ENCODE measurements at places on chromosomes 3 and 15. TPM values are rescaled to one million over a fixed set of nuclear protein-coding genes. Genes with fewer than 3 reads are reported as not detected.

GRCh38 chr3:153897842-153898241 is 223.3 kb upstream of the ARHGEF26 start:
- DNase-seq, result no peak

DNA sequence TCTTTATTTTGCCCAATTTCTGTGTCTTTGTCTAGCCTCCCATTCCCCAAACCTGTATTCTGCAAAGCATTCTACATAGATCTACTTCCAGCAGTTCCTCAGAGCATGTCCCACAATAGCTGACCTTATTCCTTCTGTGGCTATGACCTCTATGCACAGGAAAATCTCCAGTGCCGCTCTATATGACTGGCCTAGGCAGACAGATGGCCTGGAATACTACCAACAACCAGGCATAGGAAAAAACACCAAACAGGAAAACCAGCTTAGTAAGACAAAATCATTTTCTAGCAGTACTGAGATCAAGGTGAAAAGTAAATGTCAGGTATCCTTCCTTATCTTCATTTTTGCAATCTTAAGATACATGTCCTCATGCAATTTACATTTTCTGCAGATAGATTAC is 1115.0 kb downstream of the IGSF11 start:
- no peak for DNase-seq

- DNase-seq, result no peak
Measured at GRCh38 chr3:66140743-66141372, 79.9 kb upstream of the SLC25A26 start.

DNA sequence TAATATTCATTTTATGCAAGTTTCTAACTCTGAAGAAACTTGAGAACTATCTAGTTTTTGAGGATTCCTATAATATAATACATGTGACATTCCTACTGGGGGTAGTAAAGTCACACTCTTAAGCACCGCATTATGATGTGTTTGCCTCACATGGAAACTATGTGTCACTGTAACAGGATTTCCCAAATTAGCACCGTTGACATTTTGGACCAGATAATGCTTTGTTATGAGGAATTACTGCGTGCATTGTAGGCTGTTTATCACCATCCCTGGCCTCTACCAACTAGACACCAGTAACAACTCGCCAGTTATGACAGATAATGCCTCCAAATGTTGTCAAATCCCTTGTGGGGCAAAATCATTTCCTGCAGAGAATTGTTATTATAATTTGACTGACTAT is 267.8 kb downstream of the RAP2B start:
- no peak for DNase-seq

GRCh38 chr3:18282507-18282906 is 142.6 kb downstream of the SATB1 start:
- DNase-seq, result no peak

DNA sequence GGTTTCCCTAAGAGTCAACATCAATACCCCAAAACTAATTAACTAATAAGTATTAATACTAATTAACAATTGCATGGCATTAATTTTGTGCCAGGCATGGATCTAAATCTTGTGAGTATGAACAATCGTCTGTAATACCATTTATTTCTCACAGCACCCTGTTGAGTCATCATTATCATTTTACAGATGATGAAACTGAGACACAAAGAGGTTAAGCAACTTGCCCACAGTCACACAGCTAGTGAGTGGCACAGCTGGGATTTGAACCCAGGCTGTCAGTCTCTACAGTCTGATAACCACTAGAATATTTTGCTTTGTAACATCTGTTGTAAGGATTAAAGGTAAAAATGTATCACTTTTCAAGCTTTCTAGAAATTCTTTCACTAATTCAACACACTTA is 423.4 kb upstream of the WNT5A start:
- DNase-seq, result no peak

DNA sequence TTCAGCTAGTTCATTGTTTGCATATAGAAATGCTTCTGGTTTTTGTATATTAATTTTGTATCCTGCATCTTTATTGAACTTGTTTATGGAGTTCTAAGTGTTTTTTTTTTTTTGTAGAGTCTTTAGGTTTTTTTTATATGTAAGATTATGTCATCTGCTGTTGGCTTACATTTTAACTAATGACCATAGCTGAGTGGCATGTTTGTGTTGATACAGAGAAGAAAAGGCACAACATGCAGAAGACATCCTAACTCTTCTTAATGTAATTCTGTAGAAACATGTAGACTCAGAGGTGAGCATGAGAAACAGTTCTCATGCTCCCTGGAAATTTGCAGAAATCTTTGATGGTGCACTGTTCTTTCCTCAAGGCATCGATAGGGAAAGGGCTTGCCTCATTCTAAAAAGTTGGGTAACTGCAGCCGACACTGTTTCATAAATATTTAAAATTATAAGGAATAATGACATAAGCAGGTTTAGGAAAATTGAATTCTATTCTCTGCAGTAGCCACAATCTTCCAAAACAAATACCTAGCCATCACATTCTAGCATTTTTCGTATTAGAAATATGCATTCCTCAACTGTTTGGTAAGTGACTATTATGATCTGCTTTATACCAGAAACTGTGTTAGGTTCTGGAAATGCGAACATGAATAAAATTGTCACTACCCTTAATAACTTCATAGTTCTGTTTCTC is 499.6 kb upstream of the KCNMB2 start:
- DNase-seq, result peak; percentile 82

GRCh38 chr3:133758568-133758928 is 12.4 kb downstream of the TF start:
- DNase-seq, result no peak

GRCh38 chr3:61535826-61536225 is 25.5 kb upstream of the PTPRG start:
- DNase-seq, result no peak

- DNase-seq, result no peak
Measured at GRCh38 chr3:8873740-8874139, 89.5 kb downstream of the RAD18 start.

- DNase-seq, result no peak
Measured at GRCh38 chr3:188358787-188359493, 205.0 kb downstream of the LPP start.

- DNase-seq, result peak; percentile 42
Measured at GRCh38 chr3:69738315-69738714, 949 bp upstream of the MITF start.

Gene EFCAB12
- total RNA-seq, result not detected

Gene CCDC50
- 107 TPM for total RNA-seq

Gene CLDN1
- total RNA-seq, result 14.2 TPM

Gene HERC2
- 39.6 TPM for total RNA-seq

Data from fibroblast of villous mesenchyme (primary cell).